ENCODE measurements at places on chromosomes 5 and 9.

GRCh38 chr5:175866377-175866907, 4.9 kb upstream of the CPLX2 start:
- DNase-seq, result no peak

DNA sequence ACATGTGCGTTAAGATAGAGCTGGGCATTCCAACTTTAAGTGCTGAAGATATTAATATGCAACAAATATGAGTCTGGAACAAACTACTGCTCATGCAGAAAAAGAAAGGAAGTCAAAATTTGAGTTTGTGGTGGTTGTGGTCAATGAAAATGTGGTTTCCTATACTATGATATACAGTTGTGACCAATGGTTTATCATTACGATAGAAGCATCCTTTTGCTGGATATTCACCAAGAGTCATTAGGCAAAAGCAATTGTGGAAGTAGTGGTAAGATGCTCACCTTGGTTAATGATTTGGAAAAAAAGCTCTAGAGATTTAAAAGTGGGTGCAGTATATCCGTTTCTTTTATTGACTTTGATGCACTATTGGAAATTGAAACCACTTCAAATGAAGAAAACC, 1007.0 kb downstream of the NR2F1-AS1 start:
- no peak for DNase-seq

GRCh38 chr9:128421482-128421996, 882 bp downstream of the CERCAM start:
- DNase-seq, result no peak

- no peak for DNase-seq
Observed at GRCh38 chr9:133775951-133776905, 38.1 kb upstream of the SARDH start.

- no peak for DNase-seq
Observed at GRCh38 chr9:138072161-138072842, 194.7 kb downstream of the CACNA1B start.

- DNase-seq, result no peak
Observed at GRCh38 chr5:31495336-31495735, 36.6 kb downstream of the DROSHA start.

GRCh38 chr5:98865690-98866089, 63.1 kb downstream of the CHD1 start:
- no peak for DNase-seq

- no peak for DNase-seq
Observed at GRCh38 chr5:150519978-150520377, 12.0 kb downstream of the NDST1 start.

- DNase-seq, result no peak
Observed at GRCh38 chr9:129794549-129794948, 8.4 kb upstream of the TOR1B start.

DNA sequence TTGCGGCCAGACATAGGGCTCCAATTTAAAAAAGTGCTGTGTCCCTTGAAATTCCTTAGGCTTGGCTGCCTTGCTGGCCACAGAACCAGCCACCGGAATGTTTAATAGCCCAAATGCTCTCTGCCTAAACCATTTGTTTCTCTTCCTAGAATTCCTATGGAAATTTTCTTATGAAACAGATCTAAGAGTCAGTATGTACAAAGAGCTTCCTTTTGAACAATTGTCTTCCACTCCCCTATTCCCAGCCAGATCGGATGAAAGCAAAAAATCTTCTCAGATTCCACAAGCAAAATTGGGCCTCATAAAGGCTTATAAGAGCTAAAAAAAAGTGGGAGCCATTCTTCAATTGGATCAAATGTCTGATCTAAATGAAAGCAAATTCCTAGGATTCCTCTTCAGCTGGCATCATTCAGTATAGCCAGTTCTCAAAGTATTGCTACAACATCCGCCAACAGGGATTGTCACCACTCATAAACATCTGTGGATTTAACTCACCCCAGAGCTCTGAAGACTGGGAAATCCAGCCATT, 104.3 kb downstream of the CEMIP2 start:
- no peak for DNase-seq

Data from cortex of kidney (tissue), 1 donor.